ENCODE measurements at places on chromosomes 11 and 22. TPM values are rescaled to one million over a fixed set of nuclear protein-coding genes. Genes with fewer than 3 reads are reported as not detected.

- no peak for DNase-seq
Observed at GRCh38 chr22:33851821-33852384, 68.4 kb downstream of the LARGE1 start.

MN1 gene
- total RNA-seq = 39.3 TPM

TMEM86A gene
- total RNA-seq = 3.9 TPM

GRCh38 chr11:61150706-61151544 lies 10.3 kb downstream of the VPS37C start:
- no peak for DNase-seq

DNA sequence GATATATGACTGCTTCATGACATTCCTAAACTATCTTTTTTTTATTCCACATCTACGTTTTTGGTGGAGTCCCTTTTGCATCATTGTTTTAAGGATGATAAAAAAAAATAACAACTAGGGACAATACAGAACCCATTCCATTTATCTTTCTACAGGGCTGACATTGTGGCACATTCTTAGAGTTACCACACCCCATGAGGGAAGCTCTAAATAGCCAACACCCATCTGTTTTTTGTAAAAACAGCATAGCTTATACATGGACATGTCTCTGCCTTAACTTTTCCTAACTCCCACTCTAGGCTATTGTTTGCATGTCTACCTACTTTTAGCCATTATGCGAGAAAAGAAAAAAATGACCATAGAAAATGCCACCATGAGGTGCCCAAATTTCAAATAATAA lies 13.2 kb downstream of the MS4A1 start:
- no peak for DNase-seq

GRCh38 chr11:106958517-106959248 lies 59.6 kb downstream of the GUCY1A2 start:
- DNase-seq = no peak

- peak; percentile 80 for DNase-seq
Observed at GRCh38 chr22:44625981-44626687, 75.9 kb upstream of the PRR5 start.

GRCh38 chr11:105948918-105949590 lies 73.0 kb downstream of the MSANTD4 start:
- DNase-seq = no peak

DNA sequence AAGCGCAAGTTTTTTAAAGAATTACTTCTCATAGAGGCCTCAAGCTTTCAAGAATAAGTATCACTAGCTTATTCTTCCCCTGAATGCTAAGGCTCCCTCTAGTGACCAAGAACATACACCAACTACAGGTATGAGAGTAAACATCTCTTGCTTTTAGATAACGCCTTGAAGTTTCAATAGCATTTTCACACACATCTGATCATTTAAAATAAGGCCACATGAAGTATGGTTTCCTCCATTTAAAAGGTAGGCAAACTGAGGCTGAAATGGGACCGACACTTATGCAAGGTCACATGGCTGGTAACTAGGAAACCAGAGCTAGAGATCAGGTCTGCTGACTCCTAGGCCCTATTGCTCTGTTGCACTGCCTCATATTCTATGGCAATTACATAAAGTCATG lies 66.5 kb downstream of the CCDC34 start:
- DNase-seq = no peak

PARVG gene
- 2.9 TPM for total RNA-seq

DNA sequence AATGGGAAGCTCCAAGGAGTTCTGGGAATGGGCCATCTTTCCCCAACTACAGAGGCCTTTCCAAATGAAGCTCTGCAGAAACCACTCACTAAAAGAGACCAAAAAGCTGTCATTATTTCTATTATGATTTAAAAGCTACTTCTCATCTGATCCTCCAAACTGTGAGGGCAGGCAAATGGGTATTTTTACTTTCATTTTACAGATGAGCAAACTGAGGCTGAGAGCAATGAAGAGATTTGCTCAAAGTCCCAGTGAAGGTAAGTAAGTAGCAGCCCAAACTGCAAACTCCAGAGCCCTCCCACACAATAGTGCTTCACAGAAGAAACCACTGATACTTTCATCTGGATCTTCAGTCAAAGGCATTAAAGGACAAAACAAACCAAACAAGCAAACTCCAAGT lies 1.4 kb downstream of the RSPH14 start:
- no peak for DNase-seq

BAIAP2L2 gene
- total RNA-seq = not detected

DNA sequence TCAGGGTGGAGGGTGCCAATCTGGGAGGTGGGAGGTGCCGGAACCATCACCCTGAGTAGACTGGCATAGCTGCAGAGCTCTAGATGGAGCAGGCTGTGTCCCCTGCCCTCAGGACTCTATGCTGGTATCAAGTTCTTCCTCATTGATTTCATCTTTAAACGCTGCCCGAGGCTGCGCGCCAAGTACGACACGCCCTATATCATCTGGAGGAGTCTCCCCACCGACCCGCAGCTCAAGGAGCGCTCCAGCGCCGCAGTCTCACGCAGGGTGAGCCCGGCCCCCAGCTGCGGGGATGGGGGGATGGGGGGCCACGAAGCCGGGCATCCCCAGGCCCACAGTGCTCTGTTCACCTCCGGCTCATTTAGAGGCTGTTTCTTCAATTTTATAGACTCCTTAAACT lies 52.5 kb downstream of the GRAMD4 start:
- no peak for DNase-seq

PRRG4 gene
- 0.40 TPM for total RNA-seq

DNA sequence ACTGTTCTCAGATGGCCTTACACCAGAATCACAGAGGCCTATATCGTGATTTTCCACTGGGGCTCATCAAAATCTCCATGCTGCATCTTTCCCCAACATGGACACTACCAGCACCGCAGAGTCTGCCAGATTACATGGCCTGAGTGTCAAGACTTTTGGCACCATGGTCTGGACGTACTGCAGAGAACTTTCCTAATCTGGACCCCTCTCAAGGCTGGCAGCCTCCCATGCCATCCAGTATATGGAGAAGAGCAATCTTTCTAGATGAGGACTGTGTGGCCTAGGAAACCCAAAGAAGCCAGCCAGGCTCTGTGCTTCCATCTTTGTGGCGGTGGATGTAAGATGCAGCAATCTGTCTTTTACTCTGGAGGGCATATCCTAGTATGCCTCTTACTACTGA lies 139.2 kb downstream of the ADAMTS15 start:
- DNase-seq = no peak

DNA sequence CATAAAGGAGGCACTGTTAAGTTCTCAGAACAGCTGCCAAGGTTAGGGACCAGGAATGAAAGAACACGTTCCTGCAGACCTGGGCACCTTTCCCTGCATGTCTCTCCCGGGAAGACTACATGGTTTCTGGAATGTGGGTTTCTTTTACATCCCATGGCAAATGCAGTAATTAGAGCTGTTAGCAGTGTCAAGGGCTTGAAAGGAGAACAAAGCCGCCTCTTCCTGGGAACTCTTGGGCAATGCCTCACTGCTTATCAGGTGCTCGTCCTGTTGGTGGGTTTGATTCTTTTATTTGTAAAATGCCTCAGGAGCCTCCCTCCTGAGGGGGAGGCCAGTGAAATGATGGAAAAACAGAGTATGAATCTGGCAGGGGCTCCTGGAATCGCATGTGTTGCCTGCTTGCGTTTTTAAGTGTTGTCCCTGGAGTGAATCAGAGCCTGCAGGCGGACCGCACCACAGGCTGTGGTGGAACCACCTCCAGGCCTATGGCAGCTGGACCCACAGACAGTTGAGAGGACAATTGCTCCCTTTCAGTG lies 723 bp upstream of the C22orf31 start:
- no peak for DNase-seq

DNA sequence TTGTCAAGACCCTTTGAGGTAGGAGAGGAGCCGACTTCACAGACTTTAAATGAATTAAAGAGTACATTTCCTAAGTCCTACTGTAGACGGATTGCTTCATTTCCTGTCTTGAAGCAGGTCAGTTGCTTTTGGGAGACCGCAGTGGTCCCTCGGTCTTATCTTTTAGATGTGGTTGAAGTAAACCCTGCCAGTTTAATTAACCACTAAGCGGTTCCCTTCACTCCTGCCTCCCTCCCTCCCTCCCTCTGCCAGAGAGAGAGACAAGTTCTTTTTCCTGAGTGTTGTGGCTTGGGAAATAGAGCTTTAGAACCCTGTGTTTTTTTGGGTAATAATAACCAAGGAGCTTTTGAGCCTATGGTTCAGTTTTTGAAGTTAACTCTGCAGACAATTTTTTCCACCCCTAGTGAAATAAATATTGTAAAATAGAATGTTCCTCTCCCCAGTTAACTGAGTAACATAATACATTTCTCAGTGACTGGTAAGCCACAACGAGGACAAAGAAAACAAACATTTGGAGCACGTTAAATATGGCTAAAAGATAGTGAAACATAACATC lies 147.5 kb downstream of the LDLRAD3 start:
- DNase-seq = no peak

GRCh38 chr11:117646411-117646810 lies 150.6 kb downstream of the DSCAML1 start:
- no peak for DNase-seq
